HAP-1 (cell line): ENCODE measurements at places on chromosomes 2 and 18.

DNA sequence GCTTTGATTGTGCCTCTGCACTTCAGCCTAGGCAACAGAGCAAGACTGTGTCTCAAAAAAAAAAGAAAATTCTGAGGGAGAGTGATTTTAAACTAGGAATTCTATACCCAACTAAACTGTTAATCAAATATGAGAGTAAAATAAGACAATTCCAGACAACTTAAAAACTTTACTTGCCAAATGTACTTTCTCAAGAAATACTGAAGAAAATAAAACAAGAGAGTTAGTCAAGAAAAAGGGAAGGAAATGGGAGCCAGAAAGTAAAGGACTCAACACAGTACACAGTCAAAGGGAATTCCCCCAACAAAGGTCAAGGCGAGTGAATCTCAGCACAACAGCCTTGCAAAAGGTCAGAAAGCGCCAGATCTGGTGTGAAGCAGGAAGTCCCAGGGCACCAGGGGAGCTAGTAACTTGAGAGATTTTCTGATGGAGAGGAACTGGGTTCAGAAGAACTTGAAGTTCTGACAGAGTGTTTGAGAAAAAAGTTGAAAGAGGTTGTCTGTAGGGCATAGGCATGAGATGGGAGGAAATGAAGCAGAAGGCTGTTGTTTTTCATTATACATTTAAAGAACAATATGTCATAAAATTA, 22.6 kb upstream of the TBC1D8 start:
- DNase-seq, result no peak

GRCh38 chr2:69743847-69744264, 1.9 kb downstream of the ANXA4 start:
- DNase-seq, result no peak

- DNase-seq, result no peak
Observed at GRCh38 chr2:56729212-56729611, 545.4 kb downstream of the CCDC85A start.

GRCh38 chr18:58639751-58640427, 11.0 kb upstream of the ALPK2 start:
- peak; percentile 75 for DNase-seq

- DNase-seq, result no peak
Observed at GRCh38 chr18:26255695-26256622, 29.7 kb downstream of the TAF4B start.

GRCh38 chr2:216428618-216429350, 16.5 kb downstream of the SMARCAL1 start:
- DNase-seq, result no peak

DNA sequence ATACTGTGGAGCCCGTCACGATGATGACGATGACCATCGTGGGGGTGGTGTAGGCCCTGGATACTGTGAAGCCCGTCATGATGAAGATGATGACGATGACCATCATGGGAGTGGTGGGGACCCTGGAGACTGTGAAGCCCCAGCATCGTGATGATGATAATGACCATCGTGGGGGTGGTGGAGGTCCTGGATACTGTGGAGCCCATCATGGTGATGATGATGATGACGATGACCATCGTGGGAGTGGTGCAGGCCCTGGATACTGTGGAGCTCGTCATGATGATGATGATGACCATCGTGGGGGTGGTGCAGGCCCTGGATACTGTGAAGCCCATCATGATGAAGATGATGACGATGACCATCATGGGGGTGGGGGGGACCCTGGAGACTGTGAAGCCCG, 81.0 kb upstream of the SALL3 start:
- DNase-seq, result no peak

- DNase-seq, result no peak
Observed at GRCh38 chr2:128630974-128631697, 312.5 kb upstream of the HS6ST1 start.

DNA sequence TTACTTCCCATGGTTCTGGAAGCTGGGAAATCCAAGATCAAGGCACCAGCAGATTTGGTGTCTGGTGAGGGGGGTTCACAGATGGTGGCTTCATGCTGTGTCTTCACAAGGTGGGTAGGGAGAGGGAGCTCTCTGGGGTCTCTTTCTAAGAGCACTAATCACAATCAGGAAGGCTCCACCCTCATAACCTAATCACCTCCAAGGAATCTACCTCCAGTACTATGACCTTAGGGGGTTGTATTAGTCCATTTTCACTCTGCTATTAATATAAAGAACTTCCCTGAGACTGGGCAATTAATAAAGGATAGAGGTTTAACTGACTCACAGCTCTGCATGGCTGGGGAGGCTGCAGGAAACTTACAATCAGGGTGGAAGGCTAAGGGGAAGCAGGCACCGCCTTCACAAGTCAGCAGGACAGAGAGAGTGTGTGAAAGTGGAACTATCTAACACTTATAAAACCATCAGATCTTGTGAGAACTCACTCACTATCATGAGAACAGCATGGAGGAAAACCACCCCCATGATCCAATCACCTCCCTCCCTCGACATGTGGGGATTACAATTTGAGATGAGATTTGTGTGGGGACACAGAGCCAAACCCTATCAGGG, 17.6 kb downstream of the TBC1D8 start:
- no peak for DNase-seq

DNA sequence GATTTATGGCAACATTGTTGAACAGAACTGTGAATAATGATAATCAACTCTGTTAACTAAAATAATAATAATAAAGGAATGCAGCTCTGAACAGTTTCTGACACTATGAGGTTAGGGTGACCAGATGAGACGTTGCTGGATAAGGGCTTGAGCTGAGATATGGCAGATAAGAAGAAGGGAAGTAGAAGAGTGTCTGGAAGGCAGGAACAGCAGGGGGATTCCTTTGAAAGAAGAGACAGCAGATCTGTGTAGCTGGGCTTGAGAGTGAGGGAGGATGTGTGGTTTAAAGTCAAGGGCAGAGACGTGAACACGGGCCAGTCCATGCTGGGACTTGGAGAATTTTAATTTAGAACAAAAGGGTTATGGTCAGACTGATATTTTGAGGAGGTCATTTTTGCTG, 273.1 kb upstream of the SLC14A2 start:
- no peak for DNase-seq

DNA sequence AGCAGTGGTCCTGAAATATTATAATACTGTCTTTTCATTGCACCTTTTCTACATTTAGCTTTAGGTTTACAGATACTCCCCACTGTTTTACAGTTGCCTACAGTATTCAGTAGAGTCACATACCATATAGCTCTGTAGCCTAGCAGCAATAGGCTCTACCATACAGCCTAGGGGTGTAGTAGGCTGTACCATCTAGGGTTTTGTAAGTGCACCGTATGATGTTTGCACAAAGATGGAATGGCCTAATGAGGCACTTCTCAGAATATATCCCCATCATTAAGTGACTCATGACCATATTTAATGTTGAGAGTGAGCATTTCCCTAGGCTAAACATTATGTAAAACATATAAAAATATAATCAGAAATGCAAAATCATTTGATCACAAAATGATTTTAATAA, 511.3 kb upstream of the RAB12 start:
- no peak for DNase-seq

DNA sequence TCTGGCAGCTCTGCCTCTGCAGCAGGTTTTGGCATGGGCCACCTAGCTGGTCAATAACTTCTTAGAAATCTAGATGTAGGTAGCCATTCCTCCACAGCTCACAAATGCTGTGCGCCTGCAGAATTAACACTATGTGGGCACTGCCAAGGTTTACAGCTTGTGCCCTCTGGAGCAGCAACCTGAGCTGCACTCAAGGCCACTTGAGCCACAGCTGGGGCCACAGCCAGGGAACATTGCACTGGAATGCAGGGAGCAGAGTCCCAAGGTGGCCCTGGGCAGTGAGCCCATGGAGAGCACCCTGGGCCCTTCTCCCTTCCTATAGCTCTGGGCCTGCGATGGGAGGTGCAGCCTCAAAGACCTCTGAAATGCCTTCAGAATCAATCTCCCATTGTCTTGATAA, 365.3 kb downstream of the SATB2 start:
- DNase-seq, result no peak
